Lower lobe of right lung (tissue), 2 donors: ENCODE measurements at places on chromosomes 1 and 21. TPM values are rescaled to one million over a fixed set of nuclear protein-coding genes. Genes with fewer than 3 reads are reported as not detected.

- peak; percentile 89 for DNase-seq
Measured at GRCh38 chr1:17502326-17502778, 37.1 kb upstream of the ARHGEF10L start.

DNA sequence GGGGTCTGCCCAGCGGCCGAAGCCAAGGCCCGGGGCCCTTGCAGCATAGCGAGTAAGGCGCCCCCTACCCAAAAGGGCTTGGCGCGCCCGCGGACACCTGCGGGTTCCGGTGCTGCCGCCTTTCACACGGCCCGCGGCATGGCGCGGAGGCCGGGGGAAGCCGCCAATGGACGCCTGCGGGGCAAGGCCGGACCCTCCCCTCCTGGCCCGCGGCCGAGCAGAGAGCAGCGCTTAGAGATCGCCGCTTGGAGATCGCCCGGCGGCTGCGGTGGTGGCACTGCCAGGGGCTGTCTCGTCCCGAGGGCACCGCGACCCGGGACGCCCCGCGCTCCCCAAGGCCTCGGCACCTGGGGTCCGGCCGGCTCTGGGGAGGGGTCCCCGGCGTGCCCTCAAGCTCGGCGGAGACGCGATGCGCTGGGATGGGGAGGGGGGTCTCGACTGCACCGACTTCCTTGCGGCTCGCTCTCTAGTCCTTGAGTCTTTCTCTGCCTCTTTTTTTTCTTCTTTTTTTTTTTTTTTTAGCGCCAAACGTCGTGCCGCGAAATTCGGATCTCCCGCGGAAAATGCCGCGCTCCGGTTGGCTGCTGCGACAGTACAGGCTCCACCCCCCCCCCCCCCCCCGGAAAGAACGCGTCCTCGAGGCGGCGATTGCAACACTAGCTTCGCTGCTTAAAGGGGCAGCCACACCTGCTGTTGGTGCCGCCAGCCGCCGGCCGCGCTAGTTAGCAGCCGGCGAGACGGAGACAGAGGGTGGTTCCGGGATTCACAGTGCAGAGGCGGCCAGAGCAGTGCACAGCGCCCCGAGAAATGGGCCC, at the start of gene E2F2:
Gene E2F2, minus strand, starts transcription at position 487 of the 815 bp plus-strand sequence. Its CDS starts 440 bp downstream, at position 47.
- DNase-seq, result peak; percentile 90

DNA sequence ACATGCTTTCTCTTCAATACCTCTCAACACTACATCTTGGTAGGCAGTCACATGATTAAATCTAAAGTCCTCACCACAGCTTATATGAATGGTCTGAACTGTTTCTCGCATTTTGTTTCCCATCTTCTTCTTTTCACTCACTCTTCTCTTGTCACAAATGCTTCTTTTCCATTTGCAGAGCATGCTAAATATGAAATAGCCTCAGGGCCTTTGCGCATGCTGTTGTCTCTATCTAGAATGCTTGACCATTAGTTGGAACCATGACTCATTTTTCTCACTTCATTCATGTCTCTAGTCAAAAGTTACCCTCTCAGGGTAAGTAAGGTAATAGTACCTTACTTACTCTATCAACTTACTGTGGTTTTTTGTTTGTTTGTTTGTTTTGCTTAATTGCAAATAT, 239.7 kb downstream of the PTPRC start:
- no peak for DNase-seq

GRCh38 chr1:86277936-86278335, 118.2 kb downstream of the ODF2L start:
- no peak for DNase-seq

- no peak for DNase-seq
Measured at GRCh38 chr1:112169517-112169916, 180.0 kb upstream of the KCND3 start.

GRCh38 chr1:181557313-181557712, 74.0 kb downstream of the CACNA1E start:
- DNase-seq, result no peak

- DNase-seq, result no peak
Measured at GRCh38 chr21:41601573-41602368, 93.8 kb upstream of the TMPRSS2 start.

DNA sequence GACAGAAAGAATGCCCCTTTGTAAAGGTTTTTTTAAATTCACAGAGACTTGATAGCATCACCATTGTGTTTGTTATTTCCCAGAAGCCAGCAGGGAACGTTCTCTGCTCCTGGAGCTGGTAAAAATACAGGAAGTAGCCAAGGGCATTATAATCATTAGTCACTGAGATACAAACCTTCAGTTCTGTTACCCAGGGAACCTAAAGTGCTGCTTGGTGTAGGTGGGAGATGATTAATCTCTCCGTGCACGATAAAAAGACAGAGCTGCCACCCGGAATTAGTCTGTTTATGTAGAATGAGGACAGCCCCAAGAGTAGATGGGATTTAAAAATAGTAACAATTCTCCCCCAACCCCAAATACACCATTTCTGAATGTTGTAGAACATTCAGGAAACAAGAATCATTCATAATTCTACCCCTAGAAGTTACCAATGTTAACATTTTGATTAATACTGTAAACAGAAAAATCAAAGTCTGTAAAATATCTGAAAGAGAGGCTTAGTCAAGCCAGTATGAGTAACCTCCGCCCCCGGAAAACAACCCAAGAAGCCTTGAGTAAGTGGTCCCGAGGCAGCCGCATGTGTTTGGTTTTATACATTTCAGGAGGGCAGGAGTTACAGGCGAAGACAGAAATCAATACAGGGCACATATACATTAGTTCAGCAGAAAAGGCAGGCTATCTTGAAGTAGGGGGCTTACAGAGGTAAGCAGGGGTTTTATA, 45.3 kb upstream of the CTBS start:
- DNase-seq, result no peak

- DNase-seq, result no peak
Measured at GRCh38 chr1:246677842-246678241, 46.4 kb upstream of the SCCPDH start.

GRCh38 chr1:244391761-244392160, 59.9 kb downstream of the ADSS2 start:
- no peak for DNase-seq

- DNase-seq, result no peak
Measured at GRCh38 chr1:182754543-182755314, 34.8 kb upstream of the NPL start.

Gene PRAMEF5
- not detected for total RNA-seq

Gene CD101
- 105 TPM for total RNA-seq

Gene TBCE
- total RNA-seq, result 25.3 TPM

Gene SLC2A5
- total RNA-seq, result 1.7 TPM
